Stimulated activated CD4-positive, alpha-beta T cell treated with anti-CD3 and anti-CD28 coated beads, Interleukin-1b, Interleukin-23, amount 100 ng/mL, for 1 hour (primary cell): ENCODE measurements at places on chromosomes 7 and 10.

GRCh38 chr7:75712517-75713361 is 26.0 kb downstream of the HIP1 start:
- no peak for DNase-seq

GRCh38 chr7:158014976-158015375 is 572.6 kb downstream of the PTPRN2 start:
- no peak for DNase-seq

DNA sequence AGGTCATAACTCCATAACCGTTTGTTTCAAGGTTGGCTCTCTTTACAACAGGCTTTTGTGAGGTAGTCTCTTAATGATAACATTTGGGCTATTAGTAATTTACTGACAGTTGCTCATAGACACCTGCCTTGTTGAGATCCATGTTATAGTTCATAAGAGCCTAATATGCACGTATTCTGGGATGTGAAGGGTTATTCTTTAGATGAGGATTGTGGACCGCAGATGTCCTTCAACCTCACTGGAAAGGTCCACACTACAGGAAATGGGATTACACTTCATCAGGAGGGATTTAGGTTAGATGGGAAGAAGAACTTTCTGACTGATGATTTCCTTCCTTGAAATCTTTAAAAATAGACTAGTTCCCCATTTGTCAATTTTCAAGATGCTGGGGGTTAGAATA is 62.8 kb downstream of the SAMD9 start:
- no peak for DNase-seq

GRCh38 chr7:77320137-77320536 is 96.0 kb downstream of the GSAP start:
- no peak for DNase-seq

DNA sequence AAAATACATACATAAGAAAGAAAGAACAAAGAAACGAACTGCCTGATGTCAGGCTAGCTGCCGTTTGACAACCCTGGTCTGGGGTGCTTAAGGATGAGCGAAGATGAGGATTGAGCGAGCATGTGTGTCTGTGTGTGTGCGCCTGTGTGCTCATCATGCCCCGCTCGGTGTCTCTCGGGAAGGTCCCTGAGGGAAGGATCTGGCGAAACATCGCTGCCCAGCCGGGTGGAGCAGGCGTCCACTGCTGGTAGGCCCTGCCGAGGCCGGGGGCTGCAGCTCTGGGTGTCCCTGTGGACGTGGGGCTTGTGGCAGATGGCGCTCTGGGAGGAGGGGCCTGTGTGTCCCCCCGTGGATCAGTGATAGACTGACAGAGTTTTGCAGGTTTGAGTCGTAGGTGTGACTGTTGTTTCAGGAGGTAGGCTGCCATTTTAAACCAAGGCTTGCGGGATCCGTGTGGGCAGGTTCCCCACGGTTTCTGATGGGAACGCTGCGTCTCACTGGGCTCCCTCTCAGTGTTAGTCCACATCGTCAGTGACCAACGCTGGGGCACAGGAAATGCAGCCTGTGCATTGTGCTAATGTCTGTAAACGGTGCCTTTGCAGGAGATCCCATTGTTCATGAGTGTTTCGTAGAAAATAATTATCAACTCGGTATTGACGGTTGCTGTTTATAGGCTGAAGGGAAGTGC is 5.9 kb upstream of the SUN1 start:
- no peak for DNase-seq

DNA sequence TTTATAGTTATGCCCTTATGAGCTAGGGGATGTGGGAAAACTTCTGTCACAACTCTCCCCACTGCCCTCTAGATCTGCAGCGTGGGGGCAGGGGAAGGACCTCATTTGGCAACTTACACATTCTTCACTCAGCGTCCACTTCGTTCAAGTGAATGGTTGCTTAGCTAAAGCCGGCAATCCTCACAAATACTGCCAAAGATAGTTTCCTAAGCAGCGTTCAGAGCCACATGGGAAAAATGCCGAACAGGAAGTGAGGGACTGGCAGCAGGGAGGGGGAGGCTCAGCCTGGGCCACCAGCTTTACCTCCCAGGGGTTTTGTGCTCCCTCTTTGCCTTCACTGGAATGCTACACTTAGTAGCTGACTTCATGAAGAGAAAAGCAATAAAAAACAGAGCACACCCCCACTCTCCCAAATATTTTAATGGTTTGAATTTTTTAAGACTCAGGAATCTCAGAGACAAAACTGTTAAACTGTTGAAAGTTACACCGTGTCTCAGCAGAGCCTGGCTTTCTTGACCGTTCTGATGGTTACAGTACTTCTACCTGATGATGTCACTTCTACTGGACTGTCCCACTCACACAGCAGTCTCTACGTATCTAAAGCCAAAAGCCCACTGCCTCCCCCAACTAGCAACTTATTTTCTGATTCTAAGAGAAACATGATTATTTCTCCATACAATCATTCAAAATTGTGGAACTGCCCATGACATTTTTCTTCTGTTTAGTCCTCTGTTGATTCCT is 10.4 kb downstream of the GRM3 start:
- no peak for DNase-seq

- DNase-seq = no peak
Measured at GRCh38 chr10:44967616-44968015, 8.0 kb downstream of the RASSF4 start.

DNA sequence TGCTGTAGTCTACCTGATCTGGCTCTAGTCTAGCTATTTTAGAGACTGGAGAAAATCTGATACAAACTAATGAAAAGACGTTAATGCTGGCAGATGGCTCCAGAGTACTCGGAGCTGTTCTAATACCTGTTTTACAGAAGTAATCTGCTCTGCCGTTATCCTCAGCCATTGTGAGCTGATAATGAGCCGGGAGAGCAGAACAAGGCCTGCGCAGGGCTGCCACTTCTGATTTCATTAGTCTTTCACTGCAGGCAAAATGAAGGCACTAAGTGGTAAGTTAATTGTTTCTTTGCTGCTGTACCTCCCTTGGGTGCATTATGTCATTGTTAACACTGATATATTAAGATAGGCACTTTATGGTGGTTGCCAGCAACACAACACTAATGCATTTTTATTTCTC is 456.4 kb upstream of the PFKP start:
- DNase-seq = no peak

GRCh38 chr7:1106063-1106792 is 18.3 kb downstream of the GPER1 start:
- no peak for DNase-seq

- no peak for DNase-seq
Measured at GRCh38 chr10:75444781-75445386, 13.5 kb downstream of the LRMDA start.

GRCh38 chr10:114221235-114221634 is 17.8 kb upstream of the VWA2 start:
- DNase-seq = no peak

DNA sequence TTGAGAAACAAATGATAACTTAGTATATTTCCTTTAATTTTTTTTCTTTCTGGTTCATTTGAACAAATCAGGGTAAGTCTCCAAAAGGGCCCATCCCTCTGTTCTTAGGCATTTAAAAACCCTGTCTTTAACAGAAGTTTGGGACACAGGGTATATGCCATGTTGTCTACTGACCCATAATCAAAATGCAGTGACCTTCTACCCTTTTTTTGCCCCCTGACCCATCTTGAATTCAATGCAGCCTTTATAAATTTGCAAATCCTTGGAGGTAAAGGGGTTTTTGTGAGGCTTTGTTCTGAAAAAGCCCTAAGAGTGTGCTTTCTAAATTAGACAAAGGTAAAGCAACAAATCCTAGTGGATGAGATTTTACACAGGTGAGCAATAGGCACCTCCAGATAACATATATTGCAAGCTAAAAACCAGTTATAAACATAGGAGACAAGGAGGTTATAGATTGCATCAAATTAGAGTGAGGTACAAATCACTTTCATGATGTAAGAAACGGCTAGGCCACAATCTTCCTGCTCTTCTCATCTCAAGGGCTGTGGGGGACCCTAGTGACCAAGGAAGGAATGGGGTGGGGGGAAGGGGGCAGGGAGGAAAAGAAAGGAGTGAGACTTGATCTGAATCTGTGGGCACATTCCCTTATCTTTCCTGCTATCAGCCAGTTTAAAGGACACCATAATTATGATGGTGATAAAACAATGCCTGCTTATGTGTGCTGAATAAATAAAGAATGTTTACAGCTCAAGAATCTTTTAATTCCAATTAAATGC is 2.7 kb downstream of the SKIDA1 start:
- no peak for DNase-seq

- DNase-seq = no peak
Measured at GRCh38 chr7:157668221-157668883, 331.5 kb downstream of the DNAJB6 start.

DNA sequence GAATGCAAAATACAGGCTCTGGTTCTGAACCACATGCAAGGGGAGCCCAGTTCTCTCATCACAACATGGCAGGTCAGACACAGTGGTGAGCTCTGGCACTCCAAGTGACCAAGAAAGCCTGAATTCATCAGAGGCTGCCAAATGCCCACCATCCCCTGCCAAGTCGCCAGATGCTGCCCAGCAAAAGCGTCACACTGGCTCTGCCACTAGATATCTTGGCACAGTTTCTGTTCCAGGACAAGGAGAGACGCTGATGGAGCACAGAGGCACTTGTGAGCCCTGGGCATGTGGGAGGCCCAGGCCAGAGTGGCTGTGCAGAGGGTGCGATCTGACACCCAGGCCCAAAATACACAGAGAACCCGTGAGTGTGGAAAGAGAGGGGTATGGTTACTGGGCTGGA is 57.8 kb downstream of the GAD2 start:
- no peak for DNase-seq

GRCh38 chr7:44153948-44154335 is 12.8 kb upstream of the MYL7 start:
- no peak for DNase-seq

GRCh38 chr10:73584737-73585136 is 6.4 kb downstream of the USP54 start:
- no peak for DNase-seq
